ENCODE measurements at places on chromosomes 16 and 17.
A peak's percentile ranks its signal among the peaks of the same experiment; 100 is the strongest.

- no peak for DNase-seq
These were observed 28.8 kb downstream of the MSI2 start for GRCh38 chr17:57284984-57285646.

DNA sequence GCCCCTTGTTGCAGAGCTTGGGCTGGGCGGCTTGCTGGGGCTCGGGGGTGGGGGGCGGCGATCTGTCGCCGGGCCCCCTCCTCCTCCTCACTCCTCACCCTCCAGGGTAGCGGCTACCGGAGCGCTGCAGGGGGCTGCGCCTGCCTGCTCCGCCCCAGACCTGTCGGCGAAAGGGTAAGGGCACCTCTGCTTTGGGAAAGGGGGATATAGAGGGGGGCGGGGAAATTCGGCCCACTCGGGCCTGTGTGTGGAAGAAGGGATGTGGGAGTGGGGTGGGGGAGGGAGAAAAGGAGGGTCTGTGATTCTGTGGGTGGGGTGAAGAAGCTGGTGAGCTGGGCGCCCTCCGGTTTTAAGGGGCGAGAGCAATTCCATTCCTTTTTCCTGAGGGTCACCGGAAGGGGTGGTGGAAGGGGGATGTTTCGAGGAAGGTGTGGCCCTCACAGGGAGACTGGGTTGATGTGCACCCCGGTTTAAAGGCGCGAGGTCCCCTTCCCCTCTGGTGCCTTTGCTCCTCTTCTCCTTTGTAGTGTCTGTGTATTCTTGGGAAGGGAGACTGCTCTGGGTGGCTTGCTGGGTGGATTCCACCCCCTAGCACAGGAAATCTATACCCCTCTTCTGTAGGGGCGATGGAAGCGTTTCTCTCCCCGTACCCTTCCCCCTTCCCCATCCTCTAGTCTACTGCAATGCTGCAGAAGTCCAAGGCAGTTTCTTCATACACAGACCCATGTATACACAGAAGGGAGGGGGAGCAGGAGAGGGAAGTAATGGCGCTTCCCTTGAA, 878 bp downstream of the TAOK1 start:
- no peak for DNase-seq

GRCh38 chr16:20181949-20182348, 108.3 kb upstream of the GPR139 start:
- DNase-seq, result no peak

GRCh38 chr16:89924297-89924924, 1.3 kb downstream of the TUBB3 start:
- peak; percentile 36 for DNase-seq

DNA sequence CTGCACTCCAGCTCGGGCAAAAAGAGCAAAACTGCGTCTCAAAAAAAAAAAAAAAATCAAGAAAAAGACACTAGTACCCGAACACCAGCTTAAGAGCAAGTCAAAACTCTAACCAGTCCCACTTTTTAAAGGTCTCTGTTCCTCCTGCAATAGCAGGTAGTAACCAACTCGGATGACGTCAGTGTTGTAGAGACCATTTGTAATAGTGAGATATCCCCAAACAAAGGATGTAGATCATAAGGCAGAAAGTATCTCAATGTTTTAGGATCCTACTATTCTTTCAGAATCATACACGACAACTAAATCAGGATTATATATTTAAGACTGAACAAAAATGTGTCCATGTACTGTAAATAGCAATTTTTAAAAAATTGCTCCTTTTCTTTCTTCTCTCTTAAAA, 2.4 kb downstream of the JPT1 start:
- DNase-seq, result no peak

GRCh38 chr16:79042886-79043285, 557.7 kb downstream of the MAF start:
- no peak for DNase-seq

DNA sequence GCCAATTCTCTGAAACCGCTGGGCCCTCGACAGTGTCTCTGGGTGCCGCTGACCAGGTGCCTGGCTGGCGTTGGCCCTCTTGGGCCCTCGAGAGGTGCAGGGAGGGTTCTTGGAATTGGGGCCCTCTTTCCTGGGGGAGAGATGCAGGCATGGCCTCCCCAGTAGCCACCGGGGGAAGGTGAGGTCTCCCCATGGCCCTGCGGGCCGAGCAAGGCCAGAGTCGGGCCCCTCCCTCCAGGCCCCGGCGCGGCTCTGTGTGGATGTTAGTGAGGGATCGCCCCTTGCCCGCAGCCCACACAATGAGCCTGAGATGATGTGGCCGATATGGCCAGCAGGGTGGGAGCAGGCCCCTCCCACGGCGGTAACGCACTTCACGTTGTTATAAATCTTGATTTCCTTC, 23.1 kb upstream of the C1QTNF8 start:
- no peak for DNase-seq

GRCh38 chr17:7854078-7854777, 638 bp upstream of the TMEM88 start:
- DNase-seq, result no peak

DNA sequence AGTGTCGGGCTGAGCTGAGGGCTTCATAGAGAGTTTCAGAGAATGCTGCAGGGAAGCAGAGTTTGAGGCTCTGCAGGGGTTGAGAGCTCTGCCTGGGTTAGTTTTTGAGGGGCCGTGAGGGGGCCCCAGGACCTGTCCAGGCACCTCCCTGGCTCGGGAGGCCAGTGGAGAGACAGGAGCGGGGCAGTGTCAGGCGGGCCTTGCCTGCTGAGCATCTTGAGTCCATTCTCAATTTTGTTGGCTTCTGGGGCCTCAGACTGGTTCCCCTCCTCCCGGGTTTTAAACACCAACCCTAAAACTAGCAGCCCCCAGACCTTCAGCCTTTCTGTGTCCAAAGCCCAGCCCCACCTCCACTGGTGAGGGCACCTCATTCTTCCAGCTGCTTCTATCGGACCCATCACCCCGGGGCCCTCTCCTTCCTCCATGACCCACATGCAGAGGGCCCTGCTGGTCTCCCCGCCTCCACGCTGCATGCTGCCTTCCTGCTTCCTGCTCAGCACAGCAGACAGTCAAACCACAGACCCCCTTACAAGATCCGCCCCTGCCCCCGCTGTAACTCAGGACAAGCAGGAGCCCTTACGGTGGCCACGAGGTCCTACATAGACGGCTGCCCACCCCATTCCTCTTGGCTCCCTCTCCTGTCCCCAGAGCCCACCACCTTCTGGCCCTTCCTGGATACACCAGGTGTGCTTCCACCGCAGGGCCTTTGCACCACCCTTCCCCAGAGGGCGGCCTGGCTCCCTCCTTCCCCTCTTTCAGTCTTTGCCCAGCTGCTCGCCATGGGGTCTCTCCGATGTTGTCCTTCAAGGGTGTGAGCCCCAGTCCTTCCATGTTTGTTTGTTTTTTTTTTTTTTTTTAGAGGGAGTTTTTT, 3.8 kb downstream of the RNF213 start:
- no peak for DNase-seq

- DNase-seq, result no peak
These were observed 15.7 kb downstream of the RBL2 start for GRCh38 chr16:53449816-53450517.

GRCh38 chr17:77893144-77894044, 65.1 kb upstream of the TNRC6C start:
- no peak for DNase-seq

- no peak for DNase-seq
These were observed at the start of gene MEIOB for GRCh38 chr16:1871974-1872635. MEIOB (minus strand) TSS chr16:1872164; CDS start chr16:1868175, 3,989 bp downstream.

DNA sequence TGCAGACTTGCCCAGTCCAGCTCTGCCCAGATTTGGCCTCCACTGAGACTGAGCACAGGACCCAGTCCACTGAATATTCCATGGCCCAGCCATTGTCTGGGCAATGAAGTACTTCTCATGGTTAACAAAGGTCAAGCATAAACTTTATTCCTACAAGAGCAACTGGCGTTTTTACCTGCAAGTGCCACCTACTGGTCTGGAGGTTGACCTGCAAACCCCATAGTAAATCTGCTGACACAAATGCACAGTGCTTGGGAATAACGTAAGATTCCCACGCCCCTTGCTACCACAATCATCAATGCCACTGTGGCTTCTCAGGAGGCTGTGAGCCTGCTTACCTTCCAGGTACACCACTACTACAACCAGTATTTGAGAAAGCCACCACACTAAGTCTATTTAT, 170.2 kb downstream of the CEP112 start:
- no peak for DNase-seq

DNA sequence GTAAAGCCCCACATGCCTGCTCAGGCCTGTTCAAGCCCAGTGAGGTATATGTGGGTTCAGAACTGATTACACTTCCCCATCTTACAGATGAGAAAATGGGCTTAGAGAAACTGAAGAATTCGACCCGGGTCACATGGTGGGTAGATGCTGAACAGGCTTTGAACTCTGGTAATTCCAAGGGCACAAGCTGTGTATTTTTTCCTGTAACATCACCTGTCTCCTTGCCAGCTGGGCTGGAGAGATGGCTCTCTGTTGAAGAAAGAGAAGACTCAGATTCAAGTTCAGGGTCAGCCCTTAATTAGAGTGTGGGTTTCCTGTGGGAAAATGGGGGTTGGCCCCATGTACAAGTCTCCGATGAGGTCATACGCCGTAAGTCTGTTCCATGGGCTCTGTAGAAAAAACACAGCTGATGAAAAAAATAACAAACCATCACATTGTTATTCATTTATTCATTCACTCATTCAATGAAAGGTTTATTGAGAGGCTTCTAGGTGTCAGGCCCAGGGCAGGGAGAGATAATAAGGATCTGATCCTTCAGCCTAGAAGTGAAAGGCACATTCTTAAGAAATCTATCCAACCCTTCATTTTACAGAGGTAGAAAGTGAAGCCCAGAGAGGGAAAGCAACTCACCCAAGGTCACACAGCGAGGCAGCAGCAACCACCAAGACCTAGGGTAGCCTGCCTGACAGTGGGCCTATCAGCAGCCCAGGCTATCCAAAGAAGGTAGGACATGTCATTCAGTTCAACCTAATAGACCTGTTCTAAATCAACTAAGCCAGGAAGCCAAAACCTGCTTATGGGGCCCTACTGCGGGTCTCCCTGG, 482.8 kb downstream of the SOX9 start:
- DNase-seq, result no peak

DNA sequence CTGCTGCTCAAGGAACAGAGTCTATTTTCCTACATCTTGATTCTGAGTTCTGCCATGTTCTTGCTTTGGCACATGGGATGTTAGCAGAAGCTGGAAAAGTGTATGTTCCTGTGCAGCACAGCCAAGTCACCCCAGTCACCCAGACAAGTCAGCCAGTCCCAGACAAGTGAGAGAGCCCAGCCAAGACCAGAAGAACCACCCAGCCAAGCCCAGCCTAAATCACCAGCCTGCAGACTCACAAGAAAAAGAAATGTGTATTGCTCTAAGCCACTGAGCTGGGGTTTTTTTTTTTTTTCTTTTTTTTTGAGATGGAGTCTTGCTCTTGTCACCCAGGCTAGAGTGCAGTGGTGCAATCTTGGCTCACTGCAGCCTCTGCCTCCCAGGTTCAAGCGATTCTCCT, 141.3 kb upstream of the CDC42EP4 start:
- no peak for DNase-seq

DNA sequence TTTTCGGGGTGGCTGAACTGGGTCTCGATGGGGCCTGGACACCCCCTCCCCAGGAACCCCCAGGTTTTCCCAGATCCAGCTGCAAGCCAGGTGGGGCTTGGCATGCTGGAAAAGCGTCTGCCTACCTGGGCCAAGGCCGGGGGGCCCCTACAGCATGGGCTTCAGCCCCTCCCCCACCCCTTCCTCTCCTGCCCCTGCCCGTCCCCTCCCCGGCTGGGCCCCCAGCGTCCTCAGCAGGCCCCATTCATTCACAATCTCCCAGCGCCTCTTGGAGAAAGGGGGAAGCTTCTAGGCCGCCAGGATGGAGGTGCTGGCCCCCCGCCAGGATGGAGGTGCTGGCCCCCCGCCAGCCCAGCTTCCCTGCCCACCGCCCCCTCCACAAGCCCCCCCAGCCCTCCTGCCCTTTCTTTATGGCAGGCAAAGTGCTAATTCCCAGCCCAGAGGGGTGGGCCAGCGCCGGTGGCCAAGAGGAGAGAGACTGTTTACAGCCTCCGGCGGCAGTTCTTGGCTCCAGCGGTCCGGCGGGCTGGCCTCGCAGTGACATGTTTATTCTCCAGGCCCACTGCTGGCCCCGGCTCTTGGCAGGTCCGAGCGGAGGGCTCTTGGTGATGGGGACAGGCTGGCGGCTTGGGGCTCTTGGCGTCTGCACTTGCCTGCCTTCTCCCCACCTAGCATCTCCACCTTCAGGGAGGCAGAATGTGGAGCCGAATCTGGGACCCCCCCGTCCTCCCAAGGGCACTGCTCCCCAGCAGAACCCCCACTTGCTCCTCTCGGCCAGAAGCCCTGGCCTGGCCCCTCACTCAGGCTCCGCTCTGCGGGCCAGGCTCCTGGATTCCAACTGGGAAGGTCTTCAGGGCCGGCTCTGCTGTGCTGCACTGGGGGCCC, 94.4 kb upstream of the CIBAR2 start:
- no peak for DNase-seq

- DNase-seq, result no peak
These were observed 41.3 kb downstream of the GPRC5B start for GRCh38 chr16:19843371-19843770.

DNA sequence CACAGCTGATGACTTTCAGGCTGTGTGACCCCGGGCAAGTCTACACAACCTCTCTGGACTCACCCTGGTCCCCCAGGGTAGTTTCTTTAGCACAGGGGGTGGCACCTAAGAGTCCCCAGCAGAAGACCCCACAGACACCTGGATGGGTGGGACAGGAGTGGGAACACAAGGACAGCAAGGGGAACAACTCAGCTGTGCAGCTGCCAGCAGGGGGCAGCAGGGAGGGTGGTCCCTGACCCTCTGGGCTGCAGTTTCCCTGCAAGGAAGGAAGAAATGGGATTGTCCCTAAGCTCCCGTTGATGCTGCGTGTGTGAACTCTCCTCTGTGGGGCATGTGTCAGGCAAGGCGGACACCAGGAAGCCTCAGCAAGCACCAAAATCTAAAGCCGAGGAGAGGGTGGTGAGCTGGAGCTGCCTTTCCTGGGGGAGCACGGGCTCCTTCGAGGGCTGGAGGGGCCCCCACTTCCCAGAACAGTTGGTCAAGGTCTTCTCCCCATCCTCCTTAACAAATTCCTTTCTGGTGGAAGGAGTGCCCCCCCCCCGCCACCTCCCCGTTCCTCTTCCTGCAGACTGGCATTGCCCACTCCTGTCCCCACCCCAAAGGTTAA, 24.1 kb upstream of the CDH5 start:
- DNase-seq, result no peak

- peak; percentile 38 for DNase-seq
These were observed 99.2 kb downstream of the SMG6 start for GRCh38 chr17:2204393-2204792.

- no peak for DNase-seq
These were observed 28.1 kb downstream of the VWA3A start for GRCh38 chr16:22120440-22120839.
